Mesangial cell (primary cell): ENCODE measurements at places on chromosomes 3 and 15. TPM values are rescaled to one million over a fixed set of nuclear protein-coding genes. Genes with fewer than 3 reads are reported as not detected.

The CLDN11 gene
- 16.3 and 77.7 TPM in 2 replicates for total RNA-seq

The EHHADH gene
- total RNA-seq, result 6.5 and 7.2 TPM in 2 replicates

The DAZL gene
- total RNA-seq, result not detected in 2 replicates

The ZPLD1 gene
- total RNA-seq, result 0.25 and 1.1 TPM in 2 replicates

The EBLN2 gene
- total RNA-seq, result 1.5 and 2.4 TPM in 2 replicates

The SCN11A gene
- total RNA-seq, result 0.13 TPM in 1 of 2 replicates, not detected in the other

The WDR82 gene
- 44.3 and 47.2 TPM in 2 replicates for total RNA-seq

The AGBL1 gene
- not detected in 2 replicates for total RNA-seq

The GOLGA8N gene
- total RNA-seq, result 0.16 and 1.9 TPM in 2 replicates

The WNT7A gene
- total RNA-seq, result 0.65 and 0.76 TPM in 2 replicates

The TIGIT gene
- not detected in 2 replicates for total RNA-seq

The RYR3 gene
- total RNA-seq, result under 0.01 and 1.0 TPM in 2 replicates

The C15orf62 gene
- total RNA-seq, result 0.16 and 0.63 TPM in 2 replicates

The ONECUT1 gene
- total RNA-seq, result 0.33 TPM in 1 of 2 replicates, not detected in the other

The CD86 gene
- not detected in 2 replicates for total RNA-seq

The RAB43 gene
- total RNA-seq, result 21.0 and 28.6 TPM in 2 replicates

The ITGB5 gene
- 144 and 216 TPM in 2 replicates for total RNA-seq

The APOD gene
- not detected in 2 replicates for total RNA-seq

The SRGAP3 gene
- 0.33 and 2.8 TPM in 2 replicates for total RNA-seq

The KCNMB2 gene
- 0.13 TPM in 1 of 2 replicates, not detected in the other for total RNA-seq

The LCTL gene
- 0.25 and 0.49 TPM in 2 replicates for total RNA-seq

The IL17RE gene
- total RNA-seq, result 1.1 and 4.6 TPM in 2 replicates

The CPLX3 gene
- total RNA-seq, result not detected in 2 replicates

The GABRB3 gene
- total RNA-seq, result 0.16 and 2.4 TPM in 2 replicates

The INKA1 gene
- 0.76 and 0.81 TPM in 2 replicates for total RNA-seq

The CTSH gene
- total RNA-seq, result 10.8 and 78.7 TPM in 2 replicates

The SCAMP5 gene
- total RNA-seq, result 9.3 and 11.5 TPM in 2 replicates

The PATL2 gene
- total RNA-seq, result 0.13 TPM in 1 of 2 replicates, not detected in the other

The CCDC54 gene
- not detected in 2 replicates for total RNA-seq

The RTP4 gene
- total RNA-seq, result 0.89 TPM in 1 of 2 replicates, not detected in the other

The MFSD1 gene
- 28.5 and 44.2 TPM in 2 replicates for total RNA-seq

The CFAP100 gene
- total RNA-seq, result not detected in 2 replicates

The RTF1 gene
- 14.3 and 15.0 TPM in 2 replicates for total RNA-seq

The IDH2 gene
- total RNA-seq, result 129 and 142 TPM in 2 replicates

The TTC14 gene
- total RNA-seq, result 8.6 and 25.1 TPM in 2 replicates

The ADAMTS9 gene
- total RNA-seq, result 5.4 and 20.3 TPM in 2 replicates

The PEX5L gene
- total RNA-seq, result not detected in 2 replicates

The MBNL1 gene
- 170 and 213 TPM in 2 replicates for total RNA-seq

The USP13 gene
- 6.5 and 13.0 TPM in 2 replicates for total RNA-seq

The SIDT1 gene
- total RNA-seq, result 0.13 TPM in 1 of 2 replicates, not detected in the other

The CPN2 gene
- total RNA-seq, result not detected in 2 replicates

The USP50 gene
- not detected in 2 replicates for total RNA-seq

The GOLGB1 gene
- 7.8 and 16.7 TPM in 2 replicates for total RNA-seq

The XCR1 gene
- total RNA-seq, result not detected in 2 replicates

The ECE2 gene
- not detected in 2 replicates for total RNA-seq

The ADPRH gene
- total RNA-seq, result 5.4 and 8.1 TPM in 2 replicates

The CHL1 gene
- total RNA-seq, result 5.2 TPM in 1 of 2 replicates, not detected in the other

The ARPIN gene
- 9.0 and 13.1 TPM in 2 replicates for total RNA-seq

The ARHGAP31 gene
- total RNA-seq, result 13.4 and 13.6 TPM in 2 replicates

The TMIE gene
- 0.13 TPM in 1 of 2 replicates, not detected in the other for total RNA-seq

The DUOXA2 gene
- total RNA-seq, result not detected in 2 replicates

The ZNF660 gene
- total RNA-seq, result 1.1 and 1.6 TPM in 2 replicates

The MANF gene
- total RNA-seq, result 28.8 and 79.7 TPM in 2 replicates

The IGDCC3 gene
- 0.25 TPM in 1 of 2 replicates, not detected in the other for total RNA-seq

The ACP3 gene
- 1.5 TPM in 1 of 2 replicates, not detected in the other for total RNA-seq

The SLC7A14 gene
- total RNA-seq, result 0.13 TPM in 1 of 2 replicates, not detected in the other

The BFSP2 gene
- not detected in 2 replicates for total RNA-seq

The CDCP1 gene
- total RNA-seq, result 28.3 and 70.9 TPM in 2 replicates
